ENCODE measurements at places on chromosomes 4 and X.

- peaks cover 28% of the 10 kb centered on the region for H3K27me3 ChIP-seq
- no peaks in the 10 kb centered on the region for H3K4me1 ChIP-seq
- H3K36me3 ChIP-seq = no peaks in the 10 kb centered on the region
- DNase-seq = no peak
- no peak overlapping the region for H3K4me3 ChIP-seq
Observed at GRCh38 chr4:72953571-72953970, 115.9 kb downstream of the COX18 start.

- H3K27me3 ChIP-seq = peaks cover 16% of the 10 kb centered on the region
- H3K27ac ChIP-seq = no peak overlapping the region
- no peak for DNase-seq
- peaks cover 9% of the 10 kb centered on the region for H3K36me3 ChIP-seq
- H3K4me3 ChIP-seq = no peak overlapping the region
- H3K4me1 ChIP-seq = peaks cover 2% of the 10 kb centered on the region
Observed at GRCh38 chr4:57190601-57191481, 80.7 kb upstream of the IGFBP7 start.

DNA sequence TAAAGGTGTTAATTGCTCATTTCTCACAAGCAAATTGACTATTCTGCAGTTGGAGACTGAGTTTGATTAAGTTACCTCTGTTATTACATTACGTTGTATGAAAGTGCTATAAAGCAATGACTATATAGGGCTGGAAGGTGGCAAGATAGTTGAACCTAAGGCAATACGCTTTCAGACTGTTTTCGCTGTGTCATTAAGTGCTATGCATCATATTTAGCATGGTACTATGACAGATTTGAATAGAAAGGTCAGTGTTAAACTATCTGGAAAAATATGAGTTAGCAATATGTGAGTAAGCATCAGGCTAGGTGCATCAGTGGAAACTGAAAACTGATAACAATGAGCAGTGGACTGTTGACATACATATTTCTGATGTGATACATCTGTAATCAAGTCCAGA lies 206.0 kb upstream of the ARHGAP24 start:
- no peak overlapping the region for H3K27ac ChIP-seq
- H3K36me3 ChIP-seq = no peaks in the 10 kb centered on the region
- no peak for DNase-seq
- no peaks in the 10 kb centered on the region for H3K4me1 ChIP-seq
- H3K27me3 ChIP-seq = no peaks in the 10 kb centered on the region

DNA sequence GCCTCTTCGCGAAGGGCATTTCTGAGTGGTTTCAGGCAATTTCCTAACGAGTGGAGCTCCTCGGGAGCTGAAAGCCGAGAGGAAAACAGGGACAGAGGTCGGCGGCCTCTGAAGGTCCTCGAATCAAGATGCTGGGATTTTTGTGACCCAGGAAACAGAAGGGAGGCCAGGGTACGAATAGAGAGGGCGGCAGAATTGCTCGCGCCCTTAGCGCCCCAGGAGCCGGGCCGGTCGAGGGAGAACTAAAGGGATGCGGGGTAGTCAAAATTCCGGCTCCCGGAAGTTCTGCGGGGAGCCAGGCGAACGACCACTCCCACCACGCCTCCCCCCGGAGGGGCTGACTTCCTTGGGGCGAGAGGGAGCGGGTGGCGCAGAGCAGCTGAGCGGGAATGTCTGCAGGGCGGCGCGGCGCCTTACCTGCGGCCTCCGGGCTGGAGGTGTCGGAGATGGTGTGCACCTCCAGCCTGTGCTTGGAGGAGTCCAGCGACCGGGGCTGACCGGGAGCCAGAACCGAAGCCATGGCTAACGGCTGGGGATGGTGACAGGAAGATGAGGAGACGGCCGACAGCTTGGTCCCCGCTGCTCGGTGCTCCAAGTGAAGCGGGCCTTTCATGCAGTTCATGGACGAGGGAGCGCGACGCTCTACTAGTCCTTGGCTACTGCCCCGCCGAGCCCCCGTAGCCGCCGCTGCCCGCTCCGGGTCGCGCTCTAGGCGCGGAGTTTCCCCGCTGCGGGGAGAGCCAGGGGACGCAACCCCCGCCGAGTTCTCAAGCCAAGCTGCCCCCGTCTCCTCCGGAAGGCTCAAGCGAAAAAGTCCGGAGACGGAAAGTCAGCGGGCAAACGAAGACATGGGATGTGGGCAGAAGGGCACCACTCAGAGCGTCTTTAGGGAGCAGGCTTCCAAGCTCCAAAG lies 782 bp downstream of the PITX2 start:
- peaks cover 100% of the 10 kb centered on the region for H3K27me3 ChIP-seq
- no peak for DNase-seq
- peaks cover 60% of the 10 kb centered on the region for H3K4me1 ChIP-seq

DNA sequence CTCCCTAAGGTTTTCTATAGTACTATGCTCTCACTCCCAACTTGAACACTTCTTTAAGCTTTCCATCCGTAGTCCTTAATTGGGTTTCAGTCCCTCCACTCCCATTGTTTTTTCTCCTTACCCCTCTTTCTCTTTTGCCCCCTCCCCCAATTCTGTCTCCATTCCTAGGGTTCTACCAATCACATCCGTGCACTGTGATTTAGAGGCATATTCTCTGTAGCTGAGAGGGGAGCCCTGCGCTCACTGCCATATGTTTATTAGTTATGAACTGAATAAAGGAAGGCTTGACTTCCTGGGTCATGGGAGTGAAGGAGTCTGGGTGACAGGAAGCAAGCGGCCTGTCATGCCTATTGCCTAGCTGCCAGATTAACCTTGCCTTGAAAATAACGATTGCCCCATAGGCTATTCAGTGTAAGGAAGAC lies 471 bp downstream of the MCTS1 start:
- peak overlapping the region; percentile 98 for H3K27ac ChIP-seq
- no peaks in the 10 kb centered on the region for H3K27me3 ChIP-seq
- H3K4me1 ChIP-seq = peaks cover 10% of the 10 kb centered on the region
- H3K36me3 ChIP-seq = no peaks in the 10 kb centered on the region

DNA sequence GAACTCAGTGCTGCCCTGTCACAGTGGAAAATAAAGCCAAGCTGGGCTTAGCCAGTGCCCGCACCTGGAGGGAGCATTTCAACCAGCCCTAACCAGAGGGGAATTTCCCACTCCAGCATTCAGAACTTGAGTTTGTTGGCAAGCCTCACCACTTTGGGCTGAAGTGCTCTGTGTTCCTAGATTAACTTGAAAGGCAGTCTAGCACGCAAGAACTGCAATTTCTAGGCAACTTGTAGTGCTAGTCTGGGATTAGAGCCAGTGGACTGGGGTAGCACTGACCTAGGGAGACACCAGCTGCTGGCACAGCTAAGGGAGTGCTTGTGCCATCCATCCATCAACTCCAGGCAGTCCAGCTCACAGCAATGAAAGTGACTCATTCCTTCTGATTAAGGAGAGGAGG lies 1060.6 kb upstream of the GRID2 start:
- H3K36me3 ChIP-seq = no peaks in the 10 kb centered on the region
- no peak overlapping the region for H3K4me3 ChIP-seq
- no peak for DNase-seq
- H3K27me3 ChIP-seq = no peaks in the 10 kb centered on the region
- no peak overlapping the region for H3K27ac ChIP-seq
- no peaks in the 10 kb centered on the region for H3K4me1 ChIP-seq
